ENCODE measurements at places on chromosomes 7 and 10.

- no peak for DNase-seq
These were observed 83.5 kb downstream of the BRAF start for GRCh38 chr7:140841166-140841715.

DNA sequence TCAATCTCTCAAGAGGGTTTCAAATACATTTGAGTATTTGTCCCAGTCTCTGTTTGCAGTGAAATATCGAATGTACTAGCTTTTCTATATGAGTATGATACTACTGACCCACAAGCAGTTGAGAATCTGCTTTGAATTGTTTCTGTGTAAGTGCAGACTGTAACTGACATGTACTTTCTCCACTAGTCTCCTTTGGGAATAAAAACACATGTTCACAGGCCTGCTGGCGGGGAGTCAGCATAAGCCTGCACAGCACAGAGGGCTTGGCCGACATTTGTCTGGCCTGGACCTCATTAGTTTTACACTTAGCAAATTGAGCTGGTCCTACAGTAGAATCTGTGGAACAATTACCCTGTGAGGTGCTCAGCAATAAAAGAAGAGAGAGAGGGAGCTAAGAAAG lies 72.6 kb downstream of the ITGB8 start:
- DNase-seq, result no peak

DNA sequence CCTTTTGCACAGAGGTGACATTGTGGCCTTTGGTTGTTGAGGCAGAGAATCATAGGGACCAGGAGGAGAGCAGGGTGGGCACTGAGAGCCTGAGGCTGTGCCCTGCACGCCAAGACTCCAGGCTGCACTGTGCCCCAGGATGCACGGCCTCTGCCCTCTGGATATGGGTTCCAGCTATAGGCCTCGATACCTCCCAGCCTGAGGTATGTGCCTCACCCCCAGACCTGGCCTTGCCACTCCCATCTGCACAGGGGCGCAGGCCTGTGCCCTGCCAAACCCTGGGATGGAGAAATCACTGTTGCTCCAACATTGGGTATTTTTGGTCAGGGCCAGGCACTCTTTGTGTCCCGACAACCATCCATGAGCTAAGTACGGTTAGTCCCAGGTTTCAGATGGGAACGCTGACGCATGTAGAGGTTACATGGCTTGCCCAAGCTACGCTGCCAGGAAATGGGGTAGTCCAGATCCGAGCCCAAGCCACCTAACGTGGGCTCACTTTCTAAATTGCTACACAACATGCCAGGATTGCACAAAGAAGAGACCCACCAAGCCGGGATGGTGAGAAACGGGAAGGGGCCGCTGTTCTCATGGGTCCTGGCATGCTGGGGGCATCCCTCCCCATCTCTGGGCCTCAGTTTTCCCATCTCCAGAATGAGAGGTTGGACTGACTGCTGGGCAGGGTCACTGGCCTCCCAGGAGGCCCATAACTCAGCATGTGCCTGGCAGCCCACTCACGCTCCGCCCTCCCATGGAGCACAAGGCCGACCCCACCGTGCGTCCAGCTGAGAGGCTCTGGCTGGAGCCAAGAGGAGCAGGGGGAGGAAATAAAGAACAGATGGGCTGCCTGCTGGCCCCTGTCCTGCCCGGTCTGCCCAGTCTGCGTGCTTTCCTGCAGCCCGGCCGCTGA lies 44.2 kb downstream of the ZCCHC24 start:
- DNase-seq, result no peak

- no peak for DNase-seq
These were observed 48.4 kb upstream of the GTF2IRD1 start for GRCh38 chr7:74405191-74405898.

- DNase-seq, result no peak
These were observed 38.0 kb downstream of the INPP5A start for GRCh38 chr10:132575320-132576201.

- no peak for DNase-seq
These were observed 1.6 kb upstream of the GOT1 start for GRCh38 chr10:99432047-99432446.

DNA sequence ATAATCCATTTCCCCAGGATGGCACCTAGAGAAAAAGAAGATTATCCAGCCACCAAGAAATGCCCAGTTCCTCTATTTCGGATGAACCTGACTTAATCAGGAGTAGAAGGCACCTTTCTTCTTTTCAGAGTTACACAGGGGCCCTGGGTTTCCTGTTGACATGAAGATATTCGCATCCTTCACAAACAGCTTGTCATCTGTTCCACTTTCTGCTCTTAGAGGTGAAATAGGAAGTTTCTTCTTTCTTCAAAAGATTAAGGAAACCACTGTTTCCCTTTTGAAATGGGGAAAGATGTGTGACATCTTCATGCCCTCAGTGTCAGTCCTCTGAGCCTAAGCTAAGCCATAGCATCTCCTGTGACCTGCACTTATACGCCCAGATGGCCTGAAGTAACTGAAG lies 39.1 kb upstream of the RAB18 start:
- no peak for DNase-seq

All from effector memory CD4-positive, alpha-beta T cell (primary cell).